H9 (cell line): ENCODE measurements at places on chromosomes 12 and 14.

DNA sequence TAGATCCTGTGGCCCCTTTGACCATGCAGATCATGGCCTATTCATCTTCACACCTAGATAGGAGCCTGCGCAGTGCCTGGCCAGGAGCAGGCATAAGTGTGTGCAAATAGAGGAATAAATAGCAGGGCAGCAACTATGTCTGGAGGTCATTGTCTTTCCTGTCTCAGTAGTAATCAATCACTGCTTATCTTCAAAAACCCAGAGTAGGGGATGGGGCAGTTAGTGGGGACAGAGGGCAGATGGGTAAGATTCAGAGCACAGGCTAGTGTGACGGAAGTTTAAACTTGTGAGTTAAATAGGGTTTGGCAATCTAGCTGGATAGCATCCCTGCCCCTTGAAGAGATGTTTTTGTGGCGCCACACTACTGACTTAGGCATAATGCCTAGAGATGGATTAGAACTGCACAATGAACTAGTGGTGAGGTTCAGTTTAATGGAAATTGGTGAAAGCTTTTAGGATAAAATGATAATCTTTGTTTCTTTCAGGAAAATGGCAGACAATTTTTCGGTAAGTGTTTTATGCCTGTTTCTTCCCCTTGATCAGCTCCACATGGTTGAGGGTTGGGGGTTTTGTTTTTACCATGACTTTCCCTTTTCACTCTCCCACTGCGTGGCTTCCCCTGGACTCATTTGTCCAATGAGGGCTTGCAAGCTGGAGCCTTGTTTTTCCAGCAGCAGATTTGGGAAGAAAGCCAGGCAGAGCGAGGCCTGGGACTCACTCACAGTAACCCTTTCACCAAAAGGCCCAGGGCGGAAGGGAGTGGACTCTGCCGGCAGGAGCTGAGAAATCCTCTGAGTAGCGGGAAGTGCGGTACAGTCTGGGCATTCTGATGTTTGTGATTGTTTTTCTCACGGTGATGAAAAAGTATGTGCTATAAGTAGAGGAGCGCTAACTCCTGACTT lies 8.1 kb downstream of the LGALS3 start:
- DNase-seq, result no peak

- DNase-seq, result no peak
These were observed 283.5 kb downstream of the ZFP36L1 start for GRCh38 chr14:68509188-68509983.

- no peak for DNase-seq
These were observed 232.5 kb downstream of the SLC41A2 start for GRCh38 chr12:104725610-104726009.

DNA sequence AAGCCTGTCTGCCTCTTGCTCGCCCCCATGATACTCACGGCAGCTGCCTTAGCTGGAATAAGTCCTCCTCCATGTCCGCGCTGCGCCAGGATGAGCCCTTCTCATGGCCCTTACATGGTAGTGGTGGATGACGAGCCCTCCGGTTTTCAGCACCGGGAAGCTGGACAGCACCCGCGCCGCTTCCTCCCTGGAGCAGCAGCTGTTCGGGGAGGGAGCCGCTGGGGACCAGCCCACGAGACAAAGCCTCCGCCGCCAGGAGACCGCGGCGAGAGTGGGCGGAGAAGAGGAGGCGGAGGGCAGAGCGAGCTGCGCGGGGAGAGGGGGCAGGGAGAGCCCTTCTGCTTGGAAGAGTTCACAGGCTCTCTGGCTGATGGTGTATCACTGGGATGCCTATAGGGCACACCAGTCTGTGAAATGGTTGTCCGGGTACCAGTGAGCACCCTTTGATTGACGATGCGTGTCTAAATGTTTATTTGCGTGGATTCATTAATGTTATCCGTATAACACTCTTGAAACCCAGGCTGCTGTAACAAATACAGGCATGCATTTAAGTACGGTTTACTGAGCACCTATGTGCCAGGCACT lies at the start of gene SVOP:
TSS of gene SVOP (minus strand) at position 273 of the 585 bp plus-strand sequence. CDS start at position 73, 200 bp downstream.
- peak; percentile 96 for DNase-seq

DNA sequence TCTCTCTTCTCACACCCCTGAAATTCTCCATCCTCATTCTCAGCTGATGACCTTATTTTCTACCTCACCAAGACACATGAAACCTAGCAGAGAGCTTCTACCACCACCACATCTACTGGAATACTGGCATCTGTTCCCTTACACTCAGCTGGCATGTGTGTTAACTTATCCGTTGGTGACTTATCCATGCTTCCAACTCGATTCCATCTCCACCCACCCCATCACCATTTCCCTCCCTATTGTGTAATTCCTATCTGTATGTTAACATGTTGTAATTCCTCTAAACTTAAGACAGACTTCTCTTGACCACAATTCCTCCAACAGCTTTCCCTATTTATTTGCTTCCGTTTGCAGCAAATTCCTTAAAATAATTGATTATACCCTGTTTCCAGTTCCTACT lies 15.4 kb downstream of the C1S start:
- no peak for DNase-seq

DNA sequence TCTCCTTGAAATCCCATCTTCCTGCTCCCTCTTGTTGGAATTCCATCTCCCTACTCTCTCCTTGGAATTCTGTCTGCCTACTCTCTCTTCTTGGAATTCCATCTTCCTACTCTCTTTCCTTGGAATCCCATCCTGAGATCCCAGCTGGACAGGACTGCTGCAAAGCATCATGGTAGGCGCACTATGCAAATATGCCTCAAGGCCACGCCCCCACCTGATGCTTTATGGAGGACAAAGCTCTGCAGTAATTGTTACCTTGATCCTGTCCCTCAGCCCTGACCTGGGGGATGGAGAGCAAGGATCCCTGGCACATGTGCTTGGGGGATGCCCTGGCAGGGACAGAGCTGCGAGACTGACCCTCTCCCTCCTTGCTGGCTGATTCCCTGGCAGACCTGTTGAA lies 185.6 kb downstream of the TBX5 start:
- no peak for DNase-seq

DNA sequence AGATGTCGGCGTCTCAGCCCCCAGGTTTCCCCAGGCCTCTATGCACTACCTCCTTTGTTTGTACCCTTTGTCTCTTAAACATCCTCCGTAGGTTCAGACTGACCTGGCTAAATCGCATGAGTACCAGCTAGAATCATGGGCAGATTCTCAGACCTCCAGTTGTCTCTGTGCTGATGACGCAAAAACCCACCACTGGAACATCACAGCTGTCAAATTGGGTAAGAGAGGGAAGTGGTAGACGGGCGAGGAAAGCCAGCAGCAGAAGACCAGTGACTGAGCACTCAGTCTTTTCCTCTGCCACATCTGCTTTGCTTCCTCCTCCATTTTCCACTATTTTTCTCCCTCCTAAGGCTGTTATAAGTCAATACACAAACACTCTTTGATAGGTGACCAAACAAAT lies 29.7 kb downstream of the A2ML1 start:
- no peak for DNase-seq

DNA sequence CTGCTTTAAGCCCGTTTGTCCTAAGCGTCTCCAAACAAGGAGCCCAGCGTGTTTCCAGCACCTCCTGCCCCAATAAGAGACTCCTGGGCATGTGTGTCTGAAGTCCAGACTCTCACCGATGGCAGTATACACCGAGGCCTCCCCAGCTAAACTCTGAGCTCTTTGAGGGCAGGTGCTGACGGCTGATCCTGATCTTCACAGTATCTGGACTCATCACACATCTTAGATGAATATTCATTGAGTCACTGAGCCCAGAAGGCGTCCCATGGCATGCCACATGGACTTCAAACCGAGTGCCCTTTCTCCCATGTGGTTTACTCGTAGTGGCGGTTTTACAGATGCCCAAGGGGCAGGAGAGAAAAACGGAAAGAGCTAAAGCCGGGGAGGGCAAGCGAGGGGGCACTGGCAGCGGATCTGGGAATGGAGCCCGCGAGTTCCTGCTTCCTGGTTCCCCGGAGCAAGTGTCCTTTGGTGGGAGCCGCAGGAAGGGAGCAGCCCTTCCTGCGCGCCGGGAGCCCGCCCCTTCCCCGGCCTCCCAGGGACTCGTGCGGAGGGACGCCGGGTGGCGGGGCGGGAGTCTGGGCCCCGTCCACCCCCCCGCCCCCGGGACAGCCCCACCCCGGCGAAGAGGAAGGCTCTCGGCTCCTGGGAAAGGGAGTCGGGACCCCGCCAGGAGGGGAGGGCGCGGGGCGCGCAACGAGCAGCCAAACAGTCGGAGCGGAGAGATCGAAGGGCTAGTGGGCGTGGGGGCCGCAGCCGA lies 585 bp upstream of the TEAD4 start:
- peak; percentile 74 for DNase-seq

DNA sequence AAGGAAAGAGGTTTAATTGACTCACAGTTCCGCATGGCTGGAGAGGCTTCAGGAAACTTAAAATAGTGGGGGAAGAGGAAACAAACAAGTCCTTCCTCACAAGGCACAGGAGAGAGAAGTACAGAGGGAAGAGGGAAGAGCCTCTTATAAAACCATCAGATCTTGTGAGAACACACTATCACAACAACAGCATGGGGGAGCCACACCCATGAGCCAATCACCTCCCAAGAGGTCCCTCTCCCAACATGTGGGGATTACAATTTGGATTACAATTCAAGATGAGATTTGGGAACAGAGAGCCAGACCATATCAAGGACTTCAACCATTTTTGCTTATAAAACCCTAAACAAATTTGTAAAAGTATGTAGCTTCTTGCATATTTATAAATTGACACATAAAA lies 45.8 kb downstream of the SLCO1C1 start:
- DNase-seq, result no peak

DNA sequence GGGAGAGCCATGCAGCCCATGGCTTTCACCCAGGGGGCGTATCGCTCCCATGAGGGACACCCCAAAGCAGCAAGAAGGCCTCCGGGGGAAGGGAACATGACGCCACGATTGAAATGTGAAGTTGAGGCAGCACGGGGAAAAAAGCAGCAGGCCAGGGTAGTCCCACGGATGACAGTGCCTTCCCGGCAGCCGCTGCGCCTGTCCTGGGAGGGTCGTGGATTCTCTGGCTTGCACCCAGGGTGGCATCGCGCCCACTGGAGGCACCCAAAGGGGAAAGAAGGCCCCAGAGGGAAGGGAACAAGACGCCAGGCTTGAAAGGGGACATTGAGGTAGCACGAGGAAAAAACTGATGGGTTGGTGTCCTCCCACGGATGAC lies 161.6 kb upstream of the ALG10B start:
- DNase-seq, result no peak

GRCh38 chr12:90455756-90456155 lies 499.2 kb downstream of the CCER1 start:
- no peak for DNase-seq

DNA sequence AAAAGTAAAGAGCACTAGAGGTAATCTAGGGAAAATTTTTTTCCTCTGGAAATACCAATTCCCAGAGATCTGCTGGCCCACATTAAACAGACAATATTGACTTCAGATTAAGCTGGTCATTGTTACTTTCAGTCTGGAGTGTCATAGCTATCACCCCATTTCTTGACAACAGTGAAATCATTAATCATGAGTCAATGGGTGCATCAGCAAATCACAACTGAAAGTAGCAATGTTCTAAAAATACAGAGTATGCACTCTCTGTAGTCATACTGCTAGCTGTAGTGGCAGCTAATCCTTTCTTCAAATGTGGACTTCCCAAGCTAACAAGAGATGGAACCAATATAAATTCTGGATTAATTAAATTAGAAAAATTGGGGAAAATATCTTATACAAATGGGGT lies 129.9 kb downstream of the CPNE8 start:
- DNase-seq, result no peak

GRCh38 chr12:119819322-119819721 lies 57.8 kb downstream of the CIT start:
- no peak for DNase-seq

GRCh38 chr14:31084385-31084784 lies 58.2 kb upstream of the STRN3 start:
- no peak for DNase-seq

- no peak for DNase-seq
These were observed 1400.9 kb upstream of the FLRT2 start for GRCh38 chr14:84129007-84129406.

DNA sequence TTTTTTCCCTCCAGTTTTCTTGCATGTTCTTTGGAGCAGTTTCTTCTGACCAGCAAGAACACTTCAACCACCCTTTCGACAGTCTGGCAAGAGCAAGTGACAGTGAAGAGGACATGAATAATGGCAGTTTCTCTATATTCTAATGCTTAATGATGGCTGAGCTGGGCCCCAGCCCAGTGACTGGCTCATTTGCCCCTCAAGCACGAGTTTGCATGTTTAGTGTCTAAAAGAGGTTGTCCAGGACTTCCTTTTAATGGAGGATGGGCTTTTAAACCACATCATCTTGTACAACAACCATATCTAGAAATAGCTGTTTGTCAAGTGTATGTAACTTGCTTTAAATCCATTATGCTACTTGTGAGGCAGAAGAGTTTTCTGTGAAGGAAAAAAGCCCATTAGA lies 28.4 kb downstream of the RAD9B start:
- DNase-seq, result no peak

GRCh38 chr12:106194351-106194750 lies 53.5 kb downstream of the CKAP4 start:
- no peak for DNase-seq

- DNase-seq, result no peak
These were observed 140.1 kb downstream of the DHRS2 start for GRCh38 chr14:23776296-23776695.

- DNase-seq, result no peak
These were observed 133.4 kb upstream of the FRMD6 start for GRCh38 chr14:51518280-51518679.

DNA sequence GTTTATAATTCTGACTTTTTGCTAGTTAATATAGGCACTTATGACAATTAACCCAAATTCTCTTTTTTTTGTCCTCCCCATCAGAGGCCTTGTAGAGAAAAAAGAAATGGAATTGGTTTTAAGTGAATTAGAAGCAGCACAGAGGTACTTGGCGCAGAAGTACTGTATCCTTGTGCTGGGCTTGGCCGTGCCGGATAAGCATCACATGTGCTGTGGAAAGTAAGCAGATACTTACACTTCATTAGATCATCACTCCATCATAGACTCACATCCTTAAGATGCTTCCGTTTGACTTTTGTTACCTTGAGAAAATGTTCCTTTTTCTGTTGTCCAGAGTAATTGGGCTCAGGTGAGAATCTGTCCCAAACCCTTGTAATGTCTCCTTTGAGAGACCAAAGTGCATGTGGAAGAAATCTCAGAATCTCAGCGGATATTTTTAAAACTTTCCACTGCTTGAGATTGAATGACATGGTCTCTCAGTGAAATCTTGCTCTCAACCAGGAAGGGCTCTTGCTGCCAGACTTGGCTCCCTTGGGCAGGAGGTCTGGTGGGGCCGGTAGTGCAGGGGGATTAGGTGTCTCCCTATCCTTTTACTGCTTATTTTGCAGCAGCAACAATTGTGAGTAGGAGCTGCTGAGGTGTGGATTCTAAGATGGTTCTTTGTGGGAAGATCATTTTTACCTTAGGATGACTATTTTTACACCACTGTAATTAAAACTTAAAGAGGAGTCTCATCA lies 24.8 kb downstream of the PPP1R36 start:
- DNase-seq, result no peak

GRCh38 chr14:102694530-102695166 lies 82.6 kb upstream of the TRAF3 start:
- peak; percentile 59 for DNase-seq

DNA sequence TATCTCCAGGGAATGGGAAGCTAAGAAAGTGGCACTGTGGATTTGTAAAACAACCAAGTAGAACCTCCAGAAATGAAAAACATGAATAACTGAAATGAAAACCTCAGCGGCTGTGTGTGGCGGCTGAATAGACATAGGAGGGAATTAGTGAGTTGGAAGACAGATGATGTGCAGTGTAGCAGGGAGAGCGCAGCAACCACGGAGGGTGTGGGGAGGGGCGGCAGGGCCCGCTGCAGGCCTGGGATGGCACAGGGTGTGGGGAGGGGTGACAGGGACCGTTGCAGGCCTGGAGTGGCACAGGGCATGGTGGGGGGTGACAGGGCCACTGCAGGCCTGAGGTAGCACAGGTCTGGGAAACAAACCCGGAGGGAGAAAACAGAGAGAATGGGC lies 51.1 kb downstream of the BEGAIN start:
- no peak for DNase-seq
